ENCODE measurements at places on chromosomes 5 and 9.

DNA sequence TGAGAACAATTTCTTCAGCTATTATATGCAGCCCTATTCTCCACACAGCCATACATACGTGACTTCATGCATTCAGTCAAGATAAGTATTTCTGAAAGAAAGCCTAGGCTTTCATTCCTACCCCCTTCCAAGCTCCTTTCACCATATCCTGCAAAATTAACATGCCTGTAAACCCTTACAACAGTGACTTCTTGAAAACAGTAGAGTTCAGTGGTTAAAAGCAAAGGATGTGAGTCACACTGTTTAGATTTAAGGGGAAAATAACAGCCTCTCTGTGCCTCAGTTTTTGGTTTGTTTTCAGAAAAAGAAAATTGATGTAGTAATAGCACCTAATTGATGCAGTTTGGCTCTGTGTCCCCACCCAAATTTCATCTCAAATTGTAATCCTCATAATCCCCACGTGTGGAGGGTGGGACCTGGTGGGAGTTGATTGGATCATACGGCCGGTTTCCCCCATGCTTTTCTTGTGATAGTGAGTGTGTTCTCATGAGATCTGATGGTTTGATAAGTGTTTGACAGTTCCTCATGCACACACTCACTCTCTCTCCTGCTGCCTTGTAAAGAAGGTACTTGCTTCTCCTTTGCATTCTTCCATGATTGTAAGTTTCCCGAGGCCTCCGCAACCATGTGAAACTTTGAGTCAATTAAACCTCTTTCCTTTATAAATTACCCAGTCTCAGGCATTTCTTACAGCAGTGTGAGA, 264.8 kb downstream of the CETN3 start:
- no peak for DNase-seq

DNA sequence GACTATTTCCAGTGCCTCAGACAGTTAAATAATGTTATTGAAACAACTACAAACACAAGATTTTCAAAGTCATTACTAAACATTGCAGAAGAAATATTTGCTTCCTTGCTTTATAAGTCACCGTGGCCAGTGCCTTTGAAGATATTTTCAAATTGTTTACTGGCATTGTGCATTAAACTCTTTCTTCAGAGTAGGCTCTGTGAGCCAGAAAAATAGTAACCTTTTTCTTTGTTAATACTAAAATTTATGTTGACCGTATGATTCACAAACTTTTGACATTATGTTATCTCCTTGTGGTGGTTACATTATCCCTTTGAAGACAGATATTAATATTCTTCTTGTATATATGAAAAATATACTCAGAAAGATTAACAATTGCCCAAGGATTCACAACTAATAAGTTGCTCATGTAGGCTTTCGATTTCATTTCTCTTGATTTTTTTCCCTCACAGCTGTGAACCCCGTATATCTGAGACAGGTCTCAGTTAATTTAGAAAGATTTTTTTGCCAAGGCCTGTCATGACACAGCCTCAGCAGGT, 140.1 kb downstream of the NR3C1 start:
- DNase-seq: no peak

DNA sequence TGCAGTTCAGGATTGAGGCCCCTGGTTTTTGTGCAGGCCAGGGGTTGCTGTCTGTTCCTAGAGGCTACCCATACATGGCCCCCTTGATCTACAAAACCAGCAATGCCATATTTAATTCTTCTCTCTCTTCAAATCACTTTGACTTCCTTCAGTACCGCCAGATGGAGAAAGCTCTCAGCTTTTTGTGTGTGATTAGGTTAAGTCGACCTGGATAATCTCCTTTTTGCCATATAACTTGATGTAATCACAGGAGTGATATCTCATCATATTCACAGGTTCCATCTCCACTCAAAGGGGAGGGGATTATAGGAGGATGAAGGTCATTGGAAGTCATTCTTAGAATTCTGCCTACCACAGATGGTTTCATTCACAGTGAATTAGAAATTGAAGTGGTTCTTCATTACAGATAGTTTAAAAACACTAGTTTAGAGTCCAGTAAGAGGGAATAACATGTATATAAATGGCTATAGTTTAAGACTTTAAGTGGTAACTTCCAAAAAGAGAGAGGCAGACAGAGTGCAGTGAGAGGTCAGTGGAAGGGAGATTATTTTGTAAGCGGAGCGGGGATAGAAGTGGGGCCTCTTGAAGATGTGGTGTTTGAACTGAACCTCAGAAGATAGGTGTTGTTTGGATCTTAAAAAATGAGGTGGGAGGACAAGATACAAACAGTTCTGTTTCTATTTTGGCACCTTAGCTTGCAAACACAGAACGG, 85.9 kb downstream of the GALNT10 start:
- DNase-seq: no peak

DNA sequence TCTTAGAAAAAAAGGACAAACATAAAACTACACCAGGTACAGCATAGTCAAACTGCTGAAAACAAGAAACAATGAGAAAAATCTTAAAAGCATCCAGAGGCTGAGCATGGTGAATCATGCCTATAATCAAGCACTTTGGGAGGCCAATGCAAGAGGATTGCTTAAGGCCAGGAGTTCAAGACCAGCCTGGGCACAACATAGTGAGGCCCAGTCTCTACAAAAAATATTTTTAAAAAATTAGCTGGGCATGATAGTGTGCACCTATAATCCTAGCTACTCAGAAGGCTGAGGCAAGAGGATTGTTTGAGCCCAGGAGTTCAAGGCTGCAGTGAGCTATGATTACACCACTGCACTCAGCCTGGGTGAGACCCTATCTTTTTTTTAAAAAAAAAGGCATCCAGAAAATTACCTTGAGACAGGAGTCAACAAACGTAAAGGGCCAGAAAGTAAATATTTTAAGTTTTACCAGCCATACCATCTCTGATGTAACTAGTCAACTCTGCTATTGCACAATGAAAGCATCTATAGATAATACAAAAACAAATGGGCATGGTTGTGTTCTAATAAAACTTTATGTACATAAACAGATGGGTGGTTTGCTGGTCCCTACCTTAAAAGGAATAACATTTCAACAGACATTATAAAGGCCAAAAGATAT, 19.8 kb downstream of the AP3B1 start:
- DNase-seq: no peak

DNA sequence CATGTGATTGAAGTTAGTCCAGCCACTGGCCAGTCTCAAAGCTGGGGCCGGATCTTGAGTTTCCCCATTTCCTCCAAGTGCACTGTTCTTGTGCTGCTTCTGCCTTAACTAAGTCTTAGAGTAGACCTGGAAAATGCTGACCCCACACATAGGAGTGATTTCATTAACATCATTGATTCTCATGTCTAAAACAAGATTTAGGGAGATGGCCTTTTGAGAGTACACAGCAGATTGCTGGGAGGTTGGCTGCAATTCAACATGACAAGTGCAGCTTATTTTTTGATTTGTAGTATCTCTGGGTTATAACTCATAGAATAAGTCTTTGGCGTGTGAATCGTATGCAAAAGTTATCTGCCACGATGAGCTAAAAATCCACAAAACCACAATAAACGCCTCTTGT, 131.0 kb downstream of the CMYA5 start:
- DNase-seq: no peak

DNA sequence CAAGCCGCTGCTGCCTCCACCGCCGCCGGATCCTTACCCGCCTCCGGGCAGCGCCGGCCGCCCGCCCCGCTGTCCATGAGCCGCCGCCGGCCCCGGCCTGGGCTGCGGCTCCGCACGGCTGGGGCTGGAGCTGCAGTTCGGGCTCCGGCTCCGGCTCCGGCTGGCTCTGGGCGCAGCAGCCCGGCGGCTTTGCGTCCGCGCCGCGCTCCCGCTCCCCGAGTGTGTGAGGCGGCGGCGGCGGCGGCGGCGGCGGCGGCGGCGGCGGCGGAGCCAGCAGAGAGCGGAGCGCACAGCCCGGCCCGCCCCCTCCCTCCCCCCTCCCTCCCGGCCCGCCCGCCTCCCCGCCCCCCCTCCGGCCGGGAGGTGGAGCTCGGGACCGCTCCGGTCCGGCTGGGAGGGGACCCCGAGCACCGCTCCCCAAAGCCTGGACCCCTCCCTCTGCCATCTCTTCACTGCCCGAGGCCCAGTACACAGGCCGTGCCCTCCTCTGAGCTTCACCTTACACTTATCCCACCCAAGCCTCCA, at the start of gene PCDH1:
Gene PCDH1 (minus strand): TSS at position 225 of the 525 bp plus-strand sequence. CDS start 148 bp downstream, at position 77.
- no peak for DNase-seq

GRCh38 chr5:97918620-97919019, 735.6 kb upstream of the RIOK2 start:
- no peak for DNase-seq

GRCh38 chr9:92171822-92172221, 56.6 kb upstream of the SPTLC1 start:
- DNase-seq: no peak
